ENCODE measurements at places on chromosomes 5 and 9.

GRCh38 chr5:38371596-38371995, 113.2 kb downstream of the EGFLAM start:
- no peak for DNase-seq

GRCh38 chr9:92292338-92293074, 991 bp downstream of the IARS1 start:
- DNase-seq: peak; percentile 2

DNA sequence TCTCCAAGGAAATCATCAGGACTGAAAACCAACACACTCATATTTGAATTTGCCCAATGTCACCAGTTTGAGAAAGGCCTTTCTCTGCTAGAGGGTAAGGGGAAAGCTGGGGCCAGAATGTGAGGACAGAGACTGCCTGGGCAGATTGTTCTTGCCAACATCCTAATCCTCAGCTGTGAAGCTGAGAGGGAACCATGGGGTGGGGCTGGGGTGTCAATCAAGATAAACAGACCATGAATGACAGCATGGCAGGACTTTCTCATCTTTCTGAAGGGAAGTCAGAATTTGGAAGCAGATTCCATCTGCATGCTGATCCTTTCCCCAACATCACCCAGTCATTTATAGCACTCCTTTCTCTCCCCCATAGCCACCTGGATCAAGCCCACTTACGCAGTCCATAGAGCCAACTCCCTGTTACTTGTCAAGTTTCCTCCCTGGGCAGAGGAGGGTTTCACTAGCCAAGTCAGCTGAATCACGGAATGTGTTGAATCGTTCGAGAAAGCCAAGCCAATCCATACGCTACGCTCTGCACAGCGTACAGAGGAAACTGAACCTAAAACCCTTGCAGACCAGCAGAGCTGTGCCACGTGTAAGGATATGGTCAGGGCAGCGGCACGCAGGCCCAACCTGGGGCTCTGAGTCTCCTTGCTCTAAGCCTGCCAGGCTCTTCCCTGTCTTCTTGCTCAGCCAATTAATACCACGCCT, 14.9 kb downstream of the GLDC start:
- no peak for DNase-seq

GRCh38 chr5:173155912-173156311, 11.6 kb downstream of the BNIP1 start:
- DNase-seq: no peak

DNA sequence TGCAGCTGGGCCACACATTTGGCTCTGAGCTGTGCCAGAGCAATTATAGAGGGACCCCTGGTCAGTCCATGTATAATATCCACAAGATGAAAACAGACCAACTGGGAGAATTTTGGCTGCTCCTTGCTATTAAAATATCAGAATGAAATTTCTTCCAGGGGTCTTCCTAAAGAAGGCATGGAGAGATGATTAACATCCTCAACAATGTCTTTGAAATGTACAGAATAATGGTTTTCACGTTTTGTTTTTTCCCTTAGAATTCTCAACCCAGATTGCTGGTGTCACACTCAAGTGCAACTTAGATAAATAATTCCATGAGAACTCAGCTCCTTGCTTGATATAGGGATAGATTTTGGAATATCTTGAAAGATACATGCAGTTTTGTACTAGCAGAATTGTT, 148.3 kb upstream of the SLC24A2 start:
- no peak for DNase-seq

DNA sequence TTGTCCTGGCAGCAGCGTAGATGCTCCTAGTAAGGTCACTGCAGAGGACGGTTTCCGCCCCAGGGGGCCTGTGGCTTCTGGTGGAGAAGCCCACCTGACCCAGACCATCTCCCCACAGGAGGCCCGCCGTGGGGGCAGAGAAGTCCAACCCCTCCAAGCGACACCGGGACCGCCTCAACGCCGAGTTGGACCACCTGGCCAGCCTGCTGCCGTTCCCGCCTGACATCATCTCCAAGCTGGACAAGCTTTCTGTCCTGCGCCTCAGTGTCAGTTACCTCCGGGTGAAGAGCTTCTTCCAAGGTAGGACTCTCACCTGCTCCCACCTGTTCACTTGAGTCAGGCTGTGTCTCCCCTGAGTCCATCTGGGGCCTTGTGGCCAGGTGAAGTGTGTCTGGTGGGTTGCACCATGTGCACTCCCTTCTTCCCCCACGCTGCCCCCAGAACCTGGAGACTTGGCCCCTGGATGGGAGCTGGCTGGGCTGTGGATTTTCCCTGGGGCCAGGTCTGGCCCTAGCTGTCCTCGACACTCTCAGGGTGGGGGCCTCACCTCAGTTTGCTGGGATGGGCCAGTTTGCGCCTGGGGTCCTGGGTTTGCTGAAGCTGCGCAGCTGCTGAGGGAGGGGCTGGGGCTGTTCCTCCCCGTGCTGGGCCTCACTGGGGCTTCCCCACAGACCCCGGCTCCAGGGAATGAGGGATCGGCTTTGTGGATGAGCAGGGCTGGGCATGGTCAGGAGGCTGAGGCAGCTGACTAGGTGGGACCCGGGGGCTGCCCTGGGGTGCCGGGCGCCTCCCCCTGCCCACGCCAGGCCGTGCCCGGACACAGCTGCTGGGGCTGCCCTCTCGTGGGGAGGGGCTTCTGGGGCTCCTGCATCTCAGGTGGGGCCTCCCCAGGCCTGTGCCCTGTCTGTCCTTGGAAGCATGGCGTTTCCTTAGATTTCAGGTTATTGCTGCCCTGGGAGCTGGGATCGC, 32.4 kb downstream of the AHRR start:
- no peak for DNase-seq

- DNase-seq: no peak
Observed at GRCh38 chr9:92300936-92301335, 7.4 kb upstream of the IARS1 start.

DNA sequence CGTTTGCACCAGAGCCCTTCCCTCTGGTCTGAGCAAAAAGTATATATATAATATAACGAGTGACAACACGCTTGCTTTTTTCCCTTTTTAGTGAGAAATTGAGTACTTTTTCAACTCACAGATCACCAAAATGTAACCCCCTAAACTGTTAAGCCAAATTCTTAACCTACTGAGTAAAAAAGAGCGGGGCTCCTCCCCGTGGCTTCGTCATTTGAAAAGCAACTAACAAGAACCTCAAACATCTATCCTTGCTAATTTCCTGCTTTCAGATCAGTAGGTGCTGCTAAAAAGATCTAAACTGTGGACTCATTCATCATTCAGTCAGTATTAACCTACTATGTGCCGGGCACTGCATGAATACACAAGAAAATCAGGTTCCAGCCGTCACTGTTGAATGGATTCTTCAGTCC, 1.0 kb upstream of the PTBP3 start:
- DNase-seq: no peak

DNA sequence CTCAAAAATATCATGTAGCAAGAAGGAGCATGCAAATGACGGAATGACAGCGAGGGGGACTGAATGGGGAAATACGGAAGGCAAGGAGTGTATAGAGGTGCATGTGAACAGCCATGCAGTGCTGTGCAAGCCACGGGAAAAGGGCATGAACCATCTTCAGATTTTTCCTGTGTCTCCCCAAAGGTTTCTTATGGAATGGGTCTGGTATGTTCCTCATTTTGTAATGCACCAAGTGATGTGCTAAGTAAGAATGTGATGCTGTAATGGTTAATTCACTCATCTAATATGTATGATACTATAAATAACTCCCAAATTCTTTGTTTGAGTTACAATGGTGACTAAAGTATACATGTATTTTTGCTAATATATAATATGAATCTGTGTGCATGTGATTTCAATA, 99.0 kb upstream of the DAB2 start:
- DNase-seq: peak; percentile 21

GRCh38 chr5:37709020-37709419, 130.8 kb downstream of the GDNF start:
- DNase-seq: no peak

- DNase-seq: no peak
Observed at GRCh38 chr9:92010705-92011536, 60.9 kb upstream of the ROR2 start.

- no peak for DNase-seq
Observed at GRCh38 chr5:87948486-87948885, 320.2 kb downstream of the TMEM161B start.

DNA sequence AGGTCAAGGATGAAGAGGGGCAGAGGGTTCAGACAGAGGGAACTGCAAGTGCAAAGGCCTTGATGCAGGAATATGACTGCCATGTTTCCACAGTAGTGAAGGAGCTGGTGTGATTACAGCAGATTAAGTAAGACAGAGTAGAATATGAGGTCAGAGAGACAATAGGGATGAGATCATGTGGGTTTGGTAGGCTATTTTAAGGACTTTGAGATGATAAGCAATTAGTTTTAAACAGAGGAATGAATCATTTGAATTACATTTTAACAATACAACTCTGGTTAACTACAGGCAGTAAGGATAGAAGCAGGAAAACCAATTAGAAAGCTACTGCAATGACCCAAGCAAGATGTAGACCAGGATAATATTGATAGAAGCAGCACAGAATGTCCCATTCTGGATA, 7.7 kb downstream of the CENPK start:
- DNase-seq: no peak

DNA sequence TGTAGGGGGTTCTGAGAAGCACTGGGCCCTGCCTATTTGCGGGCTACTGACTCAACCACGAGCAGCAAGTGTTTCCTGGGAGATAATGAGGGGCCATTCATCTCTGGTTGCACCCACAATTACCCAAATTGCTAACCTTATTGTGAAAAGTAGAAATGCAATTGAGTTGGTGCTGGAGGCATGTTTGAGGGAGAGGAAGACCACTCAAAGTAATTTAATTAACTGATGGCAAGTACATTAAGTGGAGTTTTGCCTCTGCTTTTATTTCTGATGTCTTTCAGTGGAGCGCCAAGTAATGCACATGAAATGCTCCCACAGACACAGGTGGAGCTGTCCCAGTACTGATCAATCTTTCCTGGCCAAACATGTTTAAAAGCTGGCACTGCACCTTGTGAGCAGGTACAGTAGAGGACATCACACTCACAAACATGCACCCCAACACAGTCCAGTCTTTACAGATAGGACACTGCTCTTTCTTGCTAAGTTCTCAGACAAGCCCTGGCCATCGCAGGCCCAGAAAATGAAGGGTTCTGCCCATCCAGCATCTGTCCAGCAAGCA, 195.4 kb downstream of the HSPA4 start:
- DNase-seq: no peak

GRCh38 chr5:128574041-128574440, 36.0 kb upstream of the FBN2 start:
- DNase-seq: no peak

GRCh38 chr5:113271745-113272454, 162.9 kb downstream of the TSSK1B start:
- DNase-seq: no peak

DNA sequence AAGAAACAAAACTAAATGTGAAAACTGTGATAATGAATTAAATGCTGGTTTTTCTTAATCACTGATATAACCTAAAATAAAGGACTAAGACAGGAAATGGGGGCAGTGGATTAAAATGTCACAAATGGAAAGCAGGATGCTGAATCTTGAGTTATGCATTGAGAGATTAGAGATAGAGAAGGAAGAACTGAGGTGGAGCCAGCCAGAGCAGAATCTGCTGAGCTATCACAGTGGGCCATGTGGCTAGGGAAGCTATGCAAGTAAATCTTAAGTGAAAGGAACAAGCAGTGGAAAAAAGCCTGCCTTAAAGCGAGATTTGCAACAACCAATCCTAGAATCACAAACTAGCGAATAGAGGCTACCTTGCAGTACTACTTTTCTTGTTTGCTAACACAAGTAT, 188.5 kb upstream of the RASA1 start:
- no peak for DNase-seq

- no peak for DNase-seq
Observed at GRCh38 chr5:73897893-73898292, 271.9 kb downstream of the ARHGEF28 start.

- no peak for DNase-seq
Observed at GRCh38 chr5:50856401-50857119, 190.1 kb downstream of the PARP8 start.

DNA sequence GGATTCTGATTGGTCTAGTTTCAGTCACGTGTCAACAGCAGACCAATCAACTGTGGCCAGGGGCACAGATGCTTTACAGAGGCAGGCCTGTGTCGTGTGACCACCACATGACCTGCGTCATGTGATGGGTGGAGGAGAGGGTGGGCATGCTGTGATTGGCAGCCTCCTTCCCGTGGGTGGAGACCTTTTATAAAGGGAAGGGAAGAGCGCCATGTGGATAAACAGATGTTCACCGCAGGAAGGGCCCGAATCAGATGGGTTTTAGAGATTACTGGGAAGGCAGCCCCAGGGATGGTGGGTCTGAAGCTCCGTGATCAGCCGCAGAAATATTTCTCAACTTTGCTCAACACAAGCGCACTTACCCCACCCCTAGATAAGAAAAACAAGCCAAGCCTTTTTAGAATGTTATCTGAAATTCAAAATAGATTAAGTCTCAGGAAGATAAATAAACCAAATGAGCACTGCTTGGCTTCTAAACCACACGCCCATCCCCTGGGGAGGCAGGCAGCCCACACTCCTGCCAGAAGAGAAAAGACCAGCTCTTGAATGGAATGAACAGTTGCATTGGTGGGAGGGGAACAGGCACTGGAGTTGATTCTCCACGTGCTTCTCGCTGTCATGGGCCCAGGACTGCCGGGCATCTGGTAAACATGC, 43.6 kb downstream of the ROPN1L start:
- peak; percentile 98 for DNase-seq

DNA sequence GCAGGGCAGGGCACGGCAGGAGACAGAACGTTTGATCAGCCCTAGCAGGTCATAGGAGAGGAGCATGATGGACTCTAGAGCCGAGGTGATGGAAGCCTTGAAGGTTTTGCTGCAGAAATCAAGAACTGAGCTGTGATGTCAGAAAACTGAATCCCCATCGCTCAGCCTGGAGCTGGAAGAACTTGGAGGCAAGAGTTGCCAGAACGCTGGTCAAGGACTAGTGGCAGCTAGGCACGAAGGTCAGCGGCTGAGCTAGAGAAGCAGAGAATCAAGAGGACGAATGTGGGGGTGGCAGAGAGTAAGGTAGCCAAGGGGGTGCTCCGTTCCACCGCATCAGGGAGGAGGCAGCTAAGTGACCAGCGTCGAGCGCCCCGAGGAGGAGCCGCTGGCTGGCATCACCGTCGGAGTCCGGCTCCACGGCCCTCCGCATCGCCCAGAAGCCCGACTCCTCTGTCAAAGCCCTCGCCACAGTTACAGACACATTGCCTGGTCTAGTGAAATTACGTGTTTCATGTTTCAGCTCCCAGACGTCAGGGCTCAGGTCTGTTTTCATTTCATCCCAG, 1.2 kb upstream of the GALNT10 start:
- peak; percentile 19 for DNase-seq

- DNase-seq: no peak
Observed at GRCh38 chr5:91183743-91184142, 199.4 kb downstream of the ARRDC3 start.

GRCh38 chr5:123294544-123294943, 128.7 kb downstream of the CEP120 start:
- DNase-seq: no peak

- no peak for DNase-seq
Observed at GRCh38 chr9:130891688-130892476, 4.7 kb downstream of the QRFP start.

GRCh38 chr5:40277161-40277906, 402.4 kb upstream of the PTGER4 start:
- no peak for DNase-seq

All from hepatic stellate cell (primary cell).